ENCODE measurements at places on chromosomes 4 and X.

- DNase-seq: no peak
These were observed 230.9 kb downstream of the SOX3 start for GRCh38 chrX:140273921-140274320.

- no peak for DNase-seq
These were observed 56.7 kb downstream of the STOX2 start for GRCh38 chr4:183961795-183962194.

DNA sequence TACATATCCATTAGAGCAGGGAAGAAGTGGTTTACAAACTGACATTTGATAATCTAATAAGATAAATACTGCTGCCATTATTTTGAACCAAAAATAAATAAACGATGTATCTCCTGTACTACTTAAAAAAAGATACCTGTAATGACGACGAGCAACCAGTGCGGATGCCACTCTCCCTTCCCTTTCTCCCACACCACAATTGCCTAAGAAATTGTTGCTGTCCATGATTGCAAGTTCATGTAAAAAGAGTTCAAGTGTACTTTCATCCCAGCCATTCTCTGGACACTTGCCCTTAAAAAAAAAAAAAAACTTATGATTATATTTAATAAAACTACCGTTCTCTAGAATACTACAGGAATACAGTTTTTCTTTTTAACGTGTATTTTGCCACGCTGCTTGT lies 1.4 kb downstream of the SEPSECS start:
- DNase-seq: no peak

DNA sequence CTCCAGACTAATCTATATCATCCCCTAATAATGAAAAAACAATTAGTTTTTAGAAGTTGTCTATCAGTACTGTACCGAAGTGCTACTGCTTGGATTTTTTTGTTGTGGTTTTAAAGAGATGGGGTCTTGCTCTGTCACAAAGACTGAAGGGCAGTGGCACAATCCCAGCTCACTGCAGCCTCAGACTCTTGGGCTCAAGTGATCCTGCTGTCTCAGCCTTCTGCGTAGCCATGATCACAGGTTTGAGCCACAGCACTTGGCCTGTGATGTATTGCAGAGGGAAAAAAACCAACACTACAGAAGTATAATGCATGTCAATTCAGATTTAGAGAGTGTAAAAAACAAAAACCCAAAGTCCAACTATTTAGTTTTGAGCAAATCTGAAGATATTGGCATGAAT lies 875.0 kb downstream of the ADGRL3 start:
- DNase-seq: no peak

DNA sequence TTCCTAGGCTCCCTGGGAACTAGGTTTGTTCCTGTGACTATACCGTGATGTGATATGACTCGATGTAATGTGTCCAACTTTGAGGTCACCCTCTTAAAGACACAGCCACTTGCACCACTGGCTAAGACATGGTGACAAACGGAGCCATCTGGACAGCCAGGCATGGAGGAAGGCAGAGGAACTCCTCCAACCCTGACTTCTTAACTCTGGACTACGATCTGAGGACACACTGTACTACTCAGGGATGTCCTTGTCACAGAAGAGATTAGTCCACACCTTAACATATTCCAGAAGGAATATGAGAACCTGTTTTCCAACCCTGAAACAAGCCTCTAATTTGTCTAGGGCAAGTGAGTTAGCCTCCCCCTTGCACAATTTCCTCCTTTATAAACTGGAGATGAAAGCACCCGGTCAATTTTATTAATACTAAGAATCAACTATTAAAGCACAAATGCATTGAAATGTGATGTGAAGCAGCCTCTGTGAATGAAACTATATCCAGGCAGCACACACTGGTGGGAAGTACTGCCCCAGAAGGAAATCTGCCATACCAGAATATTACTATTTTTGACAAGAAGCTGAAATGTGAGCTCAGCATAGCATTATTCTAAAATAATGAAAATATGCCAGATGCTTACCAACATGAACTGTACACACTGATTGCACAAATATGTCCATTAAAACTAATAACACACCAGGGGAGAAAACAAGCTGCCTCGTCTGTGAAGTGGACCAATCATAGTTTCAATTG lies 47.3 kb downstream of the TSPAN5 start:
- DNase-seq: no peak

GRCh38 chr4:7845493-7846128 lies 94.0 kb downstream of the AFAP1 start:
- no peak for DNase-seq

- no peak for DNase-seq
These were observed 430.5 kb upstream of the PABPC4L start for GRCh38 chr4:134632056-134632455.

- DNase-seq: no peak
These were observed 201.3 kb upstream of the STS start for GRCh38 chrX:6946168-6946567.

GRCh38 chr4:3654036-3654807 lies 112.0 kb upstream of the ADRA2C start:
- DNase-seq: no peak

- no peak for DNase-seq
These were observed 105.7 kb downstream of the HMX1 start for GRCh38 chr4:8765631-8766590.

GRCh38 chr4:30929649-30930048 lies 209.5 kb downstream of the PCDH7 start:
- DNase-seq: no peak

- no peak for DNase-seq
These were observed 2.2 kb downstream of the KIT start for GRCh38 chr4:54659749-54660535.

- no peak for DNase-seq
These were observed 81.8 kb upstream of the TEX13A start for GRCh38 chrX:105302246-105302645.

GRCh38 chr4:88846206-88846790 lies 148.7 kb upstream of the NAP1L5 start:
- no peak for DNase-seq

DNA sequence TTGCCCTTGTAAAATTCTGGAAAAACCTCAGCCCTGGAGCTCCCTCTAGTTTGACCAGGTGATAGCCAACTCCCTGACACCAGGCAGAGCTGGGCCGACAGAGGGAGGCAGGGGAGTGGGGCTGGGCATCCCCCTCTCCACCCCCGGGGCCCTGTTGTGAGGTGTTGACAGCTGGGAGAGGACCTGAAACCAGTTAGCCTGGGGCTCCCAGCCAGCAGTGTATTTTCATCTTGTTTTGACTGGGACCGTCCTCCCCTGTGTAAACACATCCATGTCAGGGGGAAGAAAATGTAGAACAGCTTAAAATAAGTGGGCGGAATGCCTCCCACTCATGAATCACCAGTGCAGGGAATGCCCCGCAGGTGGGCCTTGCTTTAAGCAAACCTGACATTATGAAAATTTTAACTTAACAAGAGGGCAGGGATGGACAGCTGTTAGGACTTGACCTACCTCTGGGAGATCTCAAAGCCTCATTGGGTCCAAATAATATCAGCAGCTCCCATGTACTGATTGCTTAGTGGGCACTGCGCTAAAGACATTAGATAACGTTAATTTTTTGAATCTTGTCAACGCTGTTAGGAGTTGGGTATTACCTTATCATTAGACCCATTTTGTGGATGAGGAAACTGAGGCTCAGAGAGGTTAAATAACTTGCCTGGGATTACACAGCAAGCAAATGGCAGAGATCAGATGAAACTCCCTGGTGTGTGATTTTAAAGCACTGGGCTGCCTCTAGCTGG lies 45.9 kb downstream of the TSC22D3 start:
- no peak for DNase-seq

GRCh38 chrX:72536542-72536941 lies 36.1 kb downstream of the HDAC8 start:
- DNase-seq: no peak
